Anterior cingulate cortex (tissue), 58 donors: ENCODE measurements at places on chromosomes 11 and 22.

DNA sequence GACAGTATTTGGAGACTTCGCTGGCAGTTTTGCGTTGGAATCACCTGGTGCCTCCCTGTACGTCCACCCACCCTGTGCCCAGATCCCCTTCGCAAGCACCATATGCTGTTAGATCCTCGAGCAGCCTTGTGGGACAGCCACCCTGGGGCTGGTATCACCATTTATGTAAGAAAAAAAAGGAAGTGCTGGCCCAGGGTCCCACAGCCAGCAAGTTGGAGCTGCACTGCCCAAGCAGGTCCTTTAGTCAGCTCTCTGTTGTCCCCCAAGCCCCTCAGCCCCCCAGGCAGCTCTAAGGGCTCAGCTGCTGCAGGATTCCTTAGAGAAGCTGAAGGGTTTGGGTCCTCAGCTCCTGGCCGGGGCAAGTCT is 80.3 kb downstream of the FBLN1 start:
- no peak for DNase-seq

GRCh38 chr11:61815790-61816735 is 740 bp downstream of the FADS1 start:
- peak; percentile 70 for DNase-seq

DNA sequence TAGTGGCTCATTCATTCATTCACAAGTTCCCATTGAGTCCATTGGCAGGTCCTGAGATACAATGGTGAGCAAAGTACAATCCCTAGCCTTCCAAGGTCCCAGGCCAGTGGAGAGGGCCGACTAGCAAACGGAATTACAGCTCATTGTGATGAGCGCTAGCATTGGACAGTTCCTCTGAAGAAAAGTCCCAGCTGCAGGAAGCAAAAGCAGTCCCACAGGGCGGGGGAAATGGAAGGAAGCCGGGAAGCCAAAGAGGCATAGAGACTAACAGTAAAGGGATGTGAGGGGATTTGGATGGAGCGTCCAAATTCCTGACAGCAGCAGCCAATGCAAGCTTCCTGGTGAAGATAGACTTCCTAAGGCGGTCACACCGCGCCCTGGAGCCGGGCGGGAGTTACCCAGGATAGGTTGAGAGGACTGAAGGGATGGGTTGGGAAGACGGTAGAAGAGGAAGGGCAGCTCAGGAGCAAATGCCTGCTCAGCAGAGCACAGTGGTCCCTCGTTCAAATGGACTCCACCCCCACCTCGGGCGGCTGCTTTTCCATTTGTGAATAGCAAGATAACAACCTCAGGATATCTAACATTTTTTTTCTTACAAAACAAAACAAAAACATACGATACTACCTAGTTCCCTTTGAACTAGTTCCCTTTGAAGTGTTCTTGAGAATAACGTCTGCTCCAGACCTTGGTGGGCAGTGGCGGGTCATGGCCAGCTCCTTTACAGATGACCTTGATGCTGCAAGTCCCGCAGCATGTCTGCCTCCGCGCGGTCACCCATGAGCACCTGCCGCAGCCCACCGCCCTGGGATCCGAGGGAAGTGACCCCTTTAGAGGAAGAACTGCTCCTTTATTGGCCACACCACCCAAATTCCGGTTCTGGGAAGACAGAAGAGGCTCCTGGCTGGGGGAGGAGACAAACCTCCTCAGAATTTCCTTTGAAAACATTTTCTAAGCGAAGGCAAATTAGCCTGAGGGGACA is 132.9 kb downstream of the RASSF10 start:
- DNase-seq: no peak

- DNase-seq: no peak
Observed at GRCh38 chr11:65338676-65339075, 5.0 kb downstream of the DPF2 start.

- DNase-seq: no peak
Observed at GRCh38 chr11:115199481-115200069, 304.6 kb downstream of the CADM1 start.

- no peak for DNase-seq
Observed at GRCh38 chr22:17549183-17549582, 14.1 kb upstream of the SLC25A18 start.

DNA sequence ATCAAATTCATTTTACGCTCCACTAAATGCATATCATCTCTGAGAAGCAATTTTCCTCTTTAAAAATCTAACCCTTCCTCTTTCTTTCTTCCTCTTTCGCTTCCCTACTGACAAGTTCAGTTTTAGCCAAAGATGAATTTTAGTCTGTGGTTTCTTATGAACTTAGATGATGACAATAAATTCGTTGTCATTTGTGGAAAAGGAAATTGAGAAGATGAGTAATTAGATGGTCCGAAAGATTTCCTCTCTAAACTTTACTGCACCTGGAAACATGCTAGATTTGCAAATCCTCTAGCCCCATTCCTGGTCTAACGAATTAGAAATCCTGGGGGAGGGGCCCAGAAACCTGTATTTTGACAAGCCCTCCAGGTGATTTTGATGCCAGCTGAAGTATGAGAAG is 855.4 kb upstream of the CHORDC1 start:
- DNase-seq: no peak

GRCh38 chr11:64757549-64758329 is 2.0 kb downstream of the PYGM start:
- DNase-seq: no peak

- DNase-seq: no peak
Observed at GRCh38 chr11:94840209-94840608, 72.1 kb downstream of the AMOTL1 start.

DNA sequence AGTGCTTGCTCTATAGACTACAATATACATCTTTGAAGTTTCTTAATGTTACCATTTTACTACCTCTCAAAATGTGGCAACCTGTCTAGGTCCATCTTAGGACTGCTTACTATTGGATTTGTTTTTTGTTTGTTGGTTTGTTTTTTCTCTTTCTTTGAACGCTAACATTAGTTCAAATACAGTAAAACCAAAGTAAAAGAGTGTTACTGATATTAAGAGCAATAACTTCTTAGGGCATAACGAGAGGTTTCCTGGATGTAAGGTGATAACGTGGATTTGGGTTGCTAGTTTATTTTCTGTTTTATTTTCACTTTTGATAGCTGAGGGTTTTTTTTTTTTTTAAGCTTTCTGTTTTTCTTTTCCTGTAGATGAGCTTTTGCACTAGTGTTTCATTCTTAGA is 43.6 kb downstream of the TMEM135 start:
- no peak for DNase-seq
